ENCODE measurements at places on chromosomes 16 and 17.

- no peak for DNase-seq
These were observed 7.1 kb upstream of the SLC5A11 start for GRCh38 chr16:24838554-24839266.

DNA sequence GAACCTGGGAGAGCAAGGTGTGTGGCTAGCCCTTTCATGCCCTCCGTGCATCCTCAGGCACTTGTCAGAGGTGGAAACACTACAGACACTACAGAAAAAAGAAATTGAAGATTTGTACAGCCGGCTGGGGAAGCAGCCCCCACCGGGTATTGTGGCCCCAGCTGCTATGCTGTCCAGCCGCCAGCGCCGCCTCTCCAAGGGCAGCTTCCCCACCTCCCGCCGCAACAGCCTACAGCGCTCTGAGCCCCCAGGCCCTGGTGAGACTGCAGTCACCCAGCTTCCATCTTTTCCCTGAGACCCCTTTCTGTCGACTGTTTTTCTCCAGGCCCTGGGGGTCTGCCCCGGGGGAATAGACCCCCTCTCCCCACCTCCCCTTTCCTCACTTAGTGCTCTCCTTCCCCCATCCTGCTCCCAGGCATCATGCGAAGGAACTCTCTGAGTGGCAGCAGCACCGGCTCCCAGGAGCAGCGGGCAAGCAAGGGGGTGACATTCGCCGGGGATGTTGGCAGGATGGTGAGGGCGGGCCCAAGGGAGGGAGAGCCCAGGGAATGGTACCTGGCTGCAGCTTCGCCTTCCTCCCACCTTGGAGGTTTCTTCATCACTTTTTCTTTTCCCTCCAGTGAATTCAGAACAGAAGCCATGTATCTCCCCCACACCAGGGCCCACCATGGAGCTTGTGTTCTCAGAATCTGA lies 2.3 kb downstream of the COA3 start:
- no peak for DNase-seq

DNA sequence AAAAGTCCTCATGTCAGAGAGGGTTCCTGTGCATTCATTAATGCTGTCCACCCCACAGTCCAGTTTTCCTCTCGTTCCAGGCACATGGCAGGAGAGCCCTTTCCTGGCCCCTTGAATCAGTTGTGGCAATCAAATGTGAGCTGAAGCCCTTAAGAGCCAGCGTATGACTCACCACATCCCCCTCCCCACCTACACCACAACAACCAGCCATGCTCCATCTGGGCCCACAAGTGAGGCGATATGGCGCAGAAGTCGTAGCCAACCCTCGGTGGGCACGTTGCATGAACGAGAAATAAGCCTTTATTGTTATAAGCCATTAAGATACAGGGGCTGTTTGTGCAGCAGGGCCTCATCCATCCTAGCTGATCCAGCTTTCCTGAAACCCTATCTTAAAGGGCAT lies 28.2 kb downstream of the GRIN2A start:
- no peak for DNase-seq

DNA sequence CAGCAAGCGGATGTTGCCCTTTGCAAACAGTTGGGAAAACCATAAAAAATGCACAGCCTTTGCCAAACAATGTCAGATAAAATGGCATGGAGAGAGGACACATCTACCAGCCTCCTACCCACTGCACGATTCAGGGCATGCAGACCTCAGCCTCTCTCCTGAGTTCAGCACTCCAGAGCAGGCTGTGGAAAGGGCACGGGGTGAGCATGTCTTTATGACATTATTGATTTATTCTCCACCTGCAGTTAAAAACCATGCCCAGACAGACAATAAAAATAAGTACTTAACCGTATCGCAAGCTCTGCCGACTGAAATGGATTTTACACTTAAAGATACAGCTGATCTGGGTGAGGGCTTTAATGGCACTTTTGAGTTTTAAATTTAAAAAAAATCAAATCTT lies 127.1 kb downstream of the MAF start:
- DNase-seq, result no peak

DNA sequence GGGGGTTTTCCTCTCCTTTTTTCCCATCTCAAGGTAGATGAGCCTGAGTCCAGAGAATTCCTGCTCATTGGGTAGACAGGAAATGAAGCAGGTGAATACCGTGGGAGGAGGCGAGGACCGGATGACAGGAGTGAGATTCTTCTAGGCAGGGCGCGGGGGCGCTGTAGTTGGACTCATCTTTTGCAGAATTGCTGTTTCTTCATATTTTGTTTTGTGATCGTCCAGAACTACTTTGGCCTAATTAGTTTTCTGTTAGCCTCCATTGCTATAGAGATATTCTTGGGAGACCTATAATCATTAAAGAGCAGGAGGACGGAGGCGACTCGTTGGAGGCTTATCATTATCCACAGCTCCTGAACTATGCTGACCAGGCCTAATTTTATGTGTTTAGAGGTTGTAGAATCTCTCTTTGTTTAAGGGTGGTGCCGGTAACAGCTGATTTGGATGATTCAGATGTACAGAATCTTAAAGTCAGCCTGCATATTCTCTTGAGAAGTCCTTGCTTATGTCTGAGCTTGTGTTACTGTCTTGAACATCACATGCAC lies 650 bp downstream of the ATP6V0A1 start:
- DNase-seq, result no peak

- DNase-seq, result no peak
These were observed 5.6 kb upstream of the CHMP6 start for GRCh38 chr17:80986046-80986445.

DNA sequence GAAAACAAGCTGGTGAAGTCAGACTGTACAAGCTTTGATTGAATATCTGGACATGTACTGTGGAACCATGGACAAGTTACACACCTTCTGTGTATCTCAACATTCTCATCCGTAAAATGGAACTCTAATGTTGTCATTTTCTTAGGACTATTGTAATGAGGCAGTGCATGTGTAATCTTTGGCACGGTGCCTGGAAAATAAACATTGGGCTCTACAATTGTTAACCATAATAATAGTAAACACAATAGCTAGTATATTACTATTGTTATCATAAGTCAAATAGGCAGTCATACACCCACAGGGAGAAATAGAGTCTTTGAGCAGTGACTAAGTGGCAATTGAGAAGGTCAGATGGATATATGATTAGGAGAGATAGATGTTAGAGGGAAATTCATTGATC lies 39.8 kb upstream of the ANKFN1 start:
- no peak for DNase-seq
